ENCODE measurements at places on chromosomes 2 and 18. TPM values are rescaled to one million over a fixed set of nuclear protein-coding genes. Genes with fewer than 3 reads are reported as not detected.

Gene POTEC
- 0.06 TPM for polyA plus RNA-seq

DNA sequence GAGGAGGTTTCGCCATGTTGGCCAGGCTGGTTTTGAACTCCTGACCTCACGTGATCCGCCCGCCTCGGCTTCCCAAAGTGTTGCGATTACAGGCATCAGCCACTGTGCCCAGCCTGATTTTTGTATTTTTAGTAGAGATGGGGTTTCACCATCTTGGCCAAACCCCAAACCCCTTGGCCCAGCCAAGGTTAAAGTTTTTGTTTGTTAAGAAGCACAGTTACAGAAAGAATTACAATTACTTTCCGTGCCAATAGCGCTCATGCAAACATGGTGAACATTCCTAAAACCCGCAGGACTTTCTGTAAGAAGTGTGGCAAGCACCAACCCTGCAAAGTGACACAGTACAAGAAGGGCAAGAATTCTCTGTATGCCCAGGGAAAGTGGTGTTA is 26.1 kb downstream of the ITSN2 start:
- no peak for DNase-seq

Gene LRRC30
- polyA plus RNA-seq, result not detected

DNA sequence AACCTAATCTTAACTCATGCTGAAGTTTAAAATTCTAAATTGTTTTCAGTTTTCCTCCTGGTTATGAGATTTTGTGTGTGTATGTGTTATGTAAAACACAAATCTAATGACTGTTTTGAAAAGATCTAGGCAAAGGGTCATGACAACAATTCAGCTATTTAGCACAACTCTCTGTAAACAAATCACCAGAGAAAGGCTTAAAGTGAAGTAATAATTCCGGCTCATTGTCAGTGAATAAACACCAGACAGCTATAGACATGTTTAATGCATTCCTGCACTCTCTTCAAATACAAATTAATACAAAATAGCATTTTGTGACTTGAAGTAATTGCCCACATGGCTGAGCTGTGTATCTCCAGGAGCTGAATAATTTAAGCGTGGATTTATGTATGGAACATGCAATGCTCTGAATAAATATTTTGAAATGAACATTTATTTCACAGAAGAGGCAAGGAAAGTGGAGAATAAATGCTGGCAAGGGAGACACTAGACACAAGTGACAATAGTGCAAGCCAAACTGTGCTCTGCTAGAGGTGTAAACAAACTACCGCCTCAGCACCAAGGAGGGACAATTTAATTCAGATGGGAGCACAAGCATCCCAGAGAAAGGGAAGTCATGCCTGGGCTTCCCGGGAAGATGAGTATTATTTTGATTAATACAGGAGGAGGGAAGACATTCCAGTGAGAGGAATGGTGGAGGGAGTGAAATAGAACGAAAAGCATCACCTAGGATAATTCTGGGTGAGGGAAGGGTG is 133.6 kb upstream of the XPO1 start:
- peak; percentile 7 for DNase-seq

Gene MPP4
- 0.18 TPM for polyA plus RNA-seq

Gene SLC4A3
- polyA plus RNA-seq, result 9.6 TPM

DNA sequence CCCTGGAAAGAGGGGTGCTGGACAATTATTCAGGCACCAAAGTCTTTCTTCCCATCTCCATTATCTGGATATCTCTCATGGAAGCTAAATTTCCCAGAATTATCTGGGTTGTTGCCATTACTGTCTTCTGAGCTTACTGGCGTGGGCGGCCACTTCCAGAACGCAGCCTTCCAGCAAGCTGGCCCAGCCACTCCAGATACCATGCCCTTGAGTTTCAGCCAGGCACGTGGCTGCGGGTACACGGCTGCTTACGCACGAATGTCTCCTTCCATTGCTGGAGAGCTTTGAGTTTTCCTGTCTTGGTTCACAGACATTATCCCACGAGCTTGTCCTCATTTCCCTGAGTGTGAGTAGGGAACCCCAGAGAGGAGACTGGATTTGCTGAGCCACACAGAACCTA is 32.7 kb downstream of the CELF4 start:
- no peak for DNase-seq

DNA sequence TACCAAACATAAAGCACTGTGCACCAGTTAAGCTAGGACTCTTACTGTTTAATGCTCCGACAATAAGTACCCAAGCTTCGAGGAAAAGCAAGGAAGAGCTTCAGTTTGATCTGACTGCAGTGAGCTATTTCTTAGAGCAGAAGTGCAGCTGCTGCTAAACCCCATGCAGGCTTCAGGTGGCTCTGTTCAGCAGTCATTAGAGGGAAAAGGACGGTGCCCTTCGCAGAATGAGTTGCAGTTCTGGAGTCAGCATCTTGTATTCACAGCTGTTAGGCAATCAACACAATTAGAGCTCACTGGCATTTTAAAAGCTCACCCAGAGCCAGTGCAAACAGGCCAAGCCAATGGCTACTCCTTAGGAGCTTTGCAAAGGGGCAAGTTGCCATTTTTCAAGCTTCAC is 1.5 kb upstream of the CERKL start:
- DNase-seq, result no peak

Gene ASAP2
- 41.4 TPM for polyA plus RNA-seq

DNA sequence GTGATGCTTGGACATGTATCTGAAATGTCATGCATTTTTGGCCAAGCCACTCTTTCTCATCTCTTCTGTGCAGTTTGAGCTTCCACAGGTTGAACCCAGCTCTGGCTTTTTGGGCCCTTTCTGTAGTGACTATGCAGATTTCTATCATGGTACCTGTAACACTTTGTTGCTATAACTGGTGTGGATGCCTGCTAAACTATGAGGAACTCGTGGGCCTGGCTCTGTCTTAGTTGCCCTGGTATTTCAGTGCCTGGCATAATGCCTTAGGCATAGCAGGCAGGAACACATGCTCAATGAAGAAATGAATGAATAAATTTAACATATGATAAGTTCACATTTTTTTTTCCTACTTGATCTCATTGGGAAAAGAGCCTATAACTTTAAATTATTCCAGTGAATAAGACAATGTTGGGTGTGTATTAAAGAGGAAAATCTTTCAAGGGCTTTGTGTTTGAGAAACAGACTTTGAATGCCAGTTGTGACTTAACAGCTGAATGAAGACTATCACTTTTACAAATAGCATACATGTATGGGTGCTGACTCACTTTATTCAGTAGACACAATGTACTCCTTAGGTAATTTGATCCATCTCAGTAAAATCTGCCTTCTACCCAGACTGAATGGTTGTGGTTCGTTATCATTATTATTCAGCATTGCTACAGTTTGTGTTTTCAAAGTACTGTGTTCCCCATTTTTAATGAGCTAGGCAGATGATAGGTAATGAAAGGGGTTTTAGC is 86.4 kb upstream of the MAP4K3 start:
- no peak for DNase-seq

DNA sequence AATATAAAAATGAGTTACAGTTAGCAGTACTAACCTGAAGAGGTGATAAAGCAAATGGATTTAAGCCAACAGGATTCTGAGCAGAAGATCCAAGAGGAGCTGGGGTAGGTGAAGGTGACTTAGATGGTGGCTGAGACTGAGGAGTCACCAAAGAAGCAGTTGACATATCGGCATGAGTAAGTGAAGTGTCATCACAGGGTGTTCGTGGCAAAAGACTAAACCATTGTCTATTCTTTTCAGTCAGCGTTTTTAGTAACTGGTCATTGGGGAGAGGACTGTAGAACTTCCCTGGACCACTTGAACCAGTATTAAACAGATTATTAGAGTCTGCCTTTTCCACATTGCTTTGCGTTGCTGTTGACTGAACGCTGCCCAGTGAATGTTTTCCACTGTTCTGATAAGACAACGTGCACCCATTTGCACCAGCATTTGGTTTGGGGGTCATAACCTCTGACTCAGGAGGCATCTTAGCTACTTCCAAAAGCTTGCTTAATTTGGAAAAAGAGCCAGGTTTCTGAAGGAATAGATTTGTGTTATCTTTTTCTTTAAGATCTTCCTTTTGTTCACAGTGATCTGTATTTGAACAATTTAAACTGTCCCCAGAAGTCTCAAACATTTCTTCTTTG is 63.3 kb upstream of the WDSUB1 start:
- no peak for DNase-seq

- no peak for DNase-seq
Measured at GRCh38 chr2:68432696-68433658, 34.1 kb downstream of the FBXO48 start.

Gene SKA1
- 5.0 TPM for polyA plus RNA-seq

Gene TPO
- 0.32 TPM for polyA plus RNA-seq

Gene SIX3
- not detected for polyA plus RNA-seq

Gene PID1
- polyA plus RNA-seq, result 19.7 TPM

DNA sequence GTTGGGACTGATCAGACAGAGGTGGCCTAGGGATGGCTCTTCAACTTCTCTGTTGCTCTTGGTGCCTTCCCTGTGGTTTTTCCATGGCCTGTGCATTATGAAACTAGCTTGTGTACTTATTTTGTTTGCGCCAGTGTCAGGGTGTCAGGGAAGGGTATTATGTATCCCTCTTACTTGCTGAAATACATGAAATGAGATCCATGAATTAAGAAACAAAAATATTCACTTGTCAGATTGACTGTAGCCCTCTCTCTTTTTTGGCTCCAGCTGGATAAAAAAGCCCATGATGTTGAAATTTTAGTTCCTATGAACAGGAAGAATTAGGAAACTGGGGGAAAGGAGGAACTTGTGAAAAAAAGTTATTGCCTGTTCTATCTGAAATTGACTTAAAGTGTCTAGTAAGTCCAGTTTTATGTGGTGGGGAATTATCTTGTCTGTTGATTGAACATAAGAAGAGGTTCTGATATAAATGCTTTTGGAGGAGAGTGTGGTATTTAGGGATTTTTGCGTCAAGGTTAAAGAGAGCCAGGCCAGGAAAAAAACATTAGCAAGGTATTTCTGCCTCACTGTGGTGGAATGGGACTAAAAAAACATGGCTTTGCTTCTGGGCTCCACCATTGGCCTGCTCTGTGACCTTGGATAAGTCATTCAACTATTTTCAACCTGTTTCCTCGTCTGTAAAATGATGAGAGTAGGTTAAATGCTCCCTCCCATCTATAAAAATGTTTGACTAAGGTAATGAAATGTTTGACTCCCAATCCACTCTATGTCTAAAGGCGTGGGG is 12.0 kb downstream of the UGP2 start:
- DNase-seq, result no peak

- no peak for DNase-seq
Measured at GRCh38 chr2:108629417-108629816, 89.9 kb upstream of the RANBP2 start.

DNA sequence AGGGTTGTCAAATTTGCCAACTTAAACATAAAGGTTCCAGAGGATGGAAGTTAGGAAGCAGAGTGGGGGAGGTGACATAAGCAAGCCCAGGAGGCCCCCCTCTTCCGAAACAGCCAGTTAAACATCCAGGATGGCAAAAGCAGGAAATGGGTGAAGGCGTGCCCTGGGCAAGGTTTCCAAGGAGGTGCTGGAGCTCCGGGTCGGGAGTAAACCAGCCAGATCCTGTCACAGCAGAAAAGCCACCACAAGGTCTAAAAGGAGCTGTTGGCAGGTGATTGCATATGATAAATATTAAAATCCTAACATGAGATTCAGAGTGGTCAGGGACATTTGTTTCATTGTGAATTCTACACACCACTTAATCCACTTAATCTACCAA is 572.2 kb upstream of the SALL3 start:
- DNase-seq, result peak; percentile 50

GRCh38 chr2:187577310-187577709 is 23.1 kb upstream of the TFPI start:
- no peak for DNase-seq

- DNase-seq, result no peak
Measured at GRCh38 chr18:6370886-6371635, 43.6 kb downstream of the L3MBTL4 start.

Gene PASK
- polyA plus RNA-seq, result 24.8 TPM

- DNase-seq, result no peak
Measured at GRCh38 chr2:149155196-149155969, 116.9 kb downstream of the LYPD6B start.

- no peak for DNase-seq
Measured at GRCh38 chr2:123061534-123061933, 963.6 kb upstream of the CNTNAP5 start.

DNA sequence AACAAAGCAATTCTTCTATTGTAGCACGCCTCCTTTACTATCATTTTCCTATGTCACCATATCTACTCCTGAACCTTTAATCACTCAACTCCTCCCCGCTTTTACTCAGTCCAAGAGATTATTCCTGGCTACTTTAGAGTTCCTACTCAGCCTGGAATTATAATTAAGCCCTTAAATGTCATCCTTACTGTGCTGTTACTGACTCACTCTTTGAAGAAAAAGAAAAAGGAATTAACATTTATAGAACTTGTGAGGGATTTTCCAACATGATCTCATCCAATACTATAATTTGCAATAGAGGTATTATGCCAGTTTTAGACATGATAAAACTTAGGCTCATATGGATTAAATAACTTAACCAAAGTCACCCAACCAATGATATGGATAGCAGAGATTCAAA is 61.7 kb downstream of the CCDC88A start:
- no peak for DNase-seq

Gene MPPE1
- 39.9 TPM for polyA plus RNA-seq

- DNase-seq, result no peak
Measured at GRCh38 chr2:29562319-29562718, 359.1 kb downstream of the ALK start.

Gene FAM228B
- polyA plus RNA-seq, result 21.9 TPM

GRCh38 chr2:66507673-66508201 is 72.8 kb downstream of the MEIS1 start:
- DNase-seq, result no peak

- DNase-seq, result no peak
Measured at GRCh38 chr2:33340280-33340679, 136.2 kb upstream of the RASGRP3 start.

DNA sequence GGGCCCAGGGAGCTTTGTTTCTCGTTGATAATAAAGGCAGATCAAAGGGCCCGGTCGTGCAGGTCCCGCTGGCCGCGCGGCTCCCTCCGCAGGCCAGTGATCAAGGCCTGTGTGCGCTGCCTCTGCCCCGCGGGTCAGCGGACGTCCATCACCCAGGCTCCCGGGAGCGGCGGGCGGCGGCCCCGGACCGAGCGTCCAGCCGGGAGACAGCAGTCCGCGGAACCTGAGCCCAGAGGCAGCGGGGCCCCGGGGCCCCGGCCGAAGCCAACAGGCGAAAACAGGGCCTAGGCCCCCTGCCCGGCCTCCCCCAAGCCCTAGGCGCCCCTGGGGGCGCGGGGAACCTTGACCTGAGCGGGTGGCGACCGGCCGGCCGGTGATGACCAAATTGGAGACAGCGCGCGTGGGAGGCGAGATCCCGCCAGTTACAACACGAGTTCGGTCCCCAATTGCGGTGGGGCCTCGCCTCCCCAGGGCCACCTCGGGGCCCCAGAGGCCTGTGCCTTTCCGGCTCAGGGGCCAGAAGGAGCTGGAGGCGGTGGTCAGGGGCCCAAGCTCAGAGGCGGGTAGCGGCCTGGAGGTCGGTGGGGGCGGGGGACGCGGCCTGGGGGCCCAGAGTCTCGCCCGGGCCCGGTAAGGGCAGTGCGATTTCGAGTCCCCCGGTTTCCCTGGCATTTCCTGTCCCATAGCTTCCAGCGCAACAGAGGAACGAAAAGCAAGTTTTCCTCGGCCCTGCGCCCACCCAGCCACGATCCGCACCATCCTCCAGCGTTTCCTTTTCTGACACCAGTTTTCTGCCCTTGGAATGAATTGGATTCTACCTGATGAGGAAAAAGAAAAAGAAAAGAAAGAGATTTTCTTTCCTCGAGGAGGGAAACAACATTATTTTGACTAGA is 5.9 kb downstream of the SP9 start:
- peak; percentile 7 for DNase-seq

Data from left lung (tissue), 14 donors.